Cortex of kidney (tissue), 1 donor: ENCODE measurements at places on chromosomes 6 and 20.

DNA sequence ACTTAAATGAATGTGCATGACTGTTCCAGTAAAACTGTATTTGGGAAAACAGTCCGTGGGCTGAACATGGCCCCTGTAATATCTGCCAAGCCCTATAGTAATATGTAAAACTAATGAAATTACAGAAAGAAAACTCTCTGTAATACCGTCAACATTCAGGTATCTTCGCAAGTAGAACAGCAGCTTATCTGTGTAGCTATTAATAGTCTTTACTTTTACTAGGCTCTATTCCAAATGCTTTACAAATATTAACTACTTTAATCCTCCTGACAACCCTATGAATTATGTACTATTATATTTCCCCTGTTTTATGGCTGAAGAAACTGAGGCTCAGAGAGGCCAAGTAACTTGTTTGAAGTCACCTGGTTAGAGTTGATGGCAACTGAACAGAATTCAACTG lies 57.1 kb downstream of the DAAM2 start:
- DNase-seq, result no peak

- no peak for DNase-seq
These were observed 48.6 kb upstream of the LGSN start for GRCh38 chr6:63368347-63368746.

- no peak for DNase-seq
These were observed 3.5 kb upstream of the HTR1B start for GRCh38 chr6:77466451-77467437.

DNA sequence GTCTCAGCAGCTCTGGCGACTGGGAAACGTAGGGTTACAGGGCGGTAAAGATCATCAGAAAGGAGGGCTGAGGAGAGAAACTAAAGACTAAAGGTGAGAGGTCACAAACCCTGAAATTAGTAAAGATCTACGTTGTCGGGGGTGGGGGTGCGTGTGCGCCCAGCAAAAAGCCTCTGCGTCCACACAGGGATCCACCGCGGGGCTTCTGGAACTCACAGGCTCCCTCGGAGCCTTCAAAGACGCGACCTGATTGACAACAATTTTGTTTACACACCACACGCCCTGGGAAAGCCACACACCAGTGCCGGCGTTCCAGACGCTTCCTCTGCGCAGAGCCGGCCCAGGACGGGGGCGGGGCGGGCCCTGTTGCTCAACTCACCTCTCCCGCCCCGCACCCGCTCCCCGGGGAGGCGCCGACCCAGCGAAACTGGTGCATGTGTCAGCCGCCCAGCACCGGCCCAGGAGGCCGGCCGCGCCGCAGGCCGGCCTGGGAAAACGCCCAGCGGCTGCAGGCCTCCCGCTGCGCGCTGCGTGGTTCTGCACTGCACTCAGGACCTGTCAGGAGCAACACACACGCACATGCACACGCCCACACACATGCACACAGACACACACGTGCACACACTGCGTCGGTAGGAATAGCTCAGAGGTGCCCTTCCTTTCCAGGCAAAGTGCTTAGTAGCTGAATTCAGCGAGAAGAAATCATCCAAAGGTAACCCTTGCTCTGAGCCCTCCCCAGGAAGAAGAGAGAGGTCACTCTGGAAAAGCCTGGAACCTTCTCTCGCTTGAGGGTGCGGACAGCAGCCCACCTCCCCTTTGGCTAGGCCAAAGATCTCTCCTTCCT lies 57.2 kb upstream of the ARID1B start:
- no peak for DNase-seq

DNA sequence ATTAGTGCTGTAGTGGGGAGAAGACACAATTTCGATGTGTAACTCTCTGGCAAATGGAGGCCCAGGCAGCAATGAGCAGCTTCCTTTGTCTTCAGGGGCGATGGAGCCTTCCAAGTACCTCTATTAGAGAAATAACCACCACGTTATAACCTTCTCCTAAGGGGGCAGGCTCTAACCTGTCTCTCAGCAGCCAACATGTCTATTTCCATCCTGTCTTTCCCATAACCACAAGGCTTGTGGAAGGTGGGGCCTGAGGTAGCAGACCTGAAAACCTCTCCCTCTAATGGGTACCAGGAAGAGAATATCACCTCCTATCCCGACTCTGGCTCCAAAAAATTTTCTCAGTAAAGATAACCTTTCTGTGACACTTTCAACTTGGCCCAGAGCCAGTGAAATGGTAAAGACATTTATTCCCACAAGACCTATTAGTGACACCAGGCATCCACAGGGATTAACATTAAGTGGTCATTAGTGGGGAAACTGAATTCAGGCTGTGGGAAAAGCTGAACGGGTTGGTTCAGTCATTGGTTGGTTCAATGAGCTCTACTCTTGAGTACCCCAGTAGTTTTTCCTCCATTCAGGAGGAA lies 4.0 kb downstream of the PEX6 start:
- no peak for DNase-seq

DNA sequence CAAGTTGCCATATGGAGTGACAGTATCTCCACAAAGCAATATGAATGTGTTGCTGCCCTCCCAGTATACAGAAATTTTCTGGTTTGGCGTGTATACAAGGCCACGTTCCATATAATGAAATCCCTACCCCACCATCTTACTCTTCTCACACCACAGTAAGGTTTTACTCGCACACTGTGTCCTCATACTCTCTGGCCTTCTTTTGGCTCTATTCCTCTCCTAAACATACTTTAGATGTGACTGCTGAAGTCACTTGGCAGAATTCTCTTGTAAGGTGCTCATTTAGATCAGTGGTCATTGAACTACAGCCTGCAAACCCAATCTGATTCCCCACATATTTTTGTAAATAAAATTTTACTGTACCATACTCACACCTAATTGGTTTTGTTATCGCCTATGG lies 123.2 kb downstream of the RFPL4B start:
- no peak for DNase-seq

DNA sequence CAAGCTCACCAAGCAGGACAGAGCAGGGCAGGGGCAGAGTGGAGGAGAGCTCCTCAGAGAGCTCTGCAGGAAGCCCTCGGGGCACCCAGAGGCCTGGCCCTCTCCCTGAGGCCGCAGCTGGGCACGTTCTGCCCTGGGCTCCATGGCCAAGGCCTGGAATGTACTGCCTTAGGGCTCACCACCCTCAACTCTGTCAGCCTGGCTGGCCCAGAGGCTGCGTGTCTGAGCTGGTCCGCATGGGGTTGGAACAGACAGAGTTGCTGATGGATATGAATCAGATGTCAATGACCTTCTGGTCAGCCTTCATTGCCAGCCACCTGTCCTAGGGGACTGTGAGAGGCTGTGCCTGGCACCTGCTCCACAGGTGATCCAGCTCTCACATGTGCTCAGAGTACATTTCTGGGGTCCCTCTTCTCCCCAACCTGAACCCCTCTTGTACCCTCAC lies 33.2 kb upstream of the PCMTD2 start:
- DNase-seq, result no peak

DNA sequence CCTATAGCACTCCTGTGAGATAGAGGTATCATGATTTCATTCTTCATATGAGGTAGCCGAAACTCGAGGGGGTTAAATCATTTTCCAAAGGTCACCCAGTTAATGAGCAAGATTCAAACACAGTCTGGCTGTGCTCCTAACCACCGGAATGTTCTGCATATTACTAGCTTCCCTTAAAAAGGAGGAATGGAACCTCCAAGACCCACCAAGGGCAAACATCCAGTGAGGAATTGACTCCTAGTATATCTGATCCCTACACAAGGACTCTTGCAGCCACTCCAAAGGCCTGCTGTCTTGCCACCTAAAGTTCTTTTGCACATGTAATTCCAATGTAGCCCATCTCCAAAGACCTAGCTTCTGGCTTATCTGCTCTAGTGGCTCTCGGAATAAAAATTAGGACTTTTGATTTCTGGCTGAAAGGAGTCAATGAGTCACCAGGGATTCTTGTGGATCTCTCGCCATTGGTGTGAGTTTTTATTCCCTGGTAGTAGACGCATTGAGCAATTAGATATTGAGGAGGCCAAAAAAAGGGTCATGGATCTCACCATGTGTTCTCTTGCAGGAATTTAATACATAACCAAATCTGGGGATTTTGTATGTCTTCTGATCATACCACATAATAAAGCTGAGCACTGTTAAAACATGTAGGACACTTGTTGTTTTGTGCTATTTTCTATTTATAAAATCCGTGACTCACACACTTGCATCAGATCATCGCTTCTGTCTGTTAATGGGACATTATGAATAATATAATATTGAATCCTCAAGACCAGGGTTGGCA lies 9.1 kb downstream of the BCAS1 start:
- DNase-seq, result no peak

DNA sequence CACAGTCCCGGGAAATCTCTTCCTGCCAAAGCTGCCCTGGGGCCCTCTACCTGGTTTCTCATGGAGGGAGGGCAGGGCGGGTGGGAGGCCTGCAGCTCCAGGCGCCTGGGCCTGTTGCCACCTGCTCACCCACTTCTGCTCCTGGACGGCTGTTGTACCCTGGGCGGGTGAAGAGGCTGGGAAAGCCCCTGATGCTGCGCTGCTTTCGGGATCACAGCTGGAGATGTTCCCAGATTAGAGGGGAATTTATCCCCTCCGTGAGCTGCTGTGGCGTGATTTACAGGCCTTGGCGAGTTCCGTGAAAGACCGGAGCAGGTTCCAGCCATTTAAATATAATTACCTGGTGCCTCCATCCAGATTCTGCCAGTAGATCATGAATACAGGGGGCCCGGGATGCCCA lies 12.3 kb upstream of the VSTM2L start:
- no peak for DNase-seq
